ENCODE measurements at places on chromosomes 6 and 20.

- DNase-seq: no peak
These were observed 14.7 kb downstream of the ENPP3 start for GRCh38 chr6:131651782-131652181.

DNA sequence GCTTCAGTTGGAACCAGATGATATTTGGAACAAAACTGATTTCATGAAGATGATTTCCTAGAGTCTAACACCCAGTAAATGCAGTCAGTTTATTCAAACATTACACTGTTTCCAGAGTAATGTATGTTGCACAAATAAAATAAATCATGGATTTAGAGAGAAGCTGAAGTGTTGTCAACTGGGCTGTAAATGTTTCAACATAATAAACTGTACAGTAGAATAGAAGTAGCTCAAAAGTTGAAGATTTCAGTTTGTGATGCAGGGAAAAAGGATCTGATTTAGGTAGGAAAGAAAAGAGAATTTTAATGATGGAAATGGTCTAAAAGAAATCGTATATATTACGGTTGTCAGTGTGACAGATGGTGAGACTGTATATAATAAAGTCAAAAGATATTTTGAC lies 985.2 kb downstream of the EYS start:
- no peak for DNase-seq

- no peak for DNase-seq
These were observed 2.8 kb upstream of the DIDO1 start for GRCh38 chr20:62929051-62929538.

DNA sequence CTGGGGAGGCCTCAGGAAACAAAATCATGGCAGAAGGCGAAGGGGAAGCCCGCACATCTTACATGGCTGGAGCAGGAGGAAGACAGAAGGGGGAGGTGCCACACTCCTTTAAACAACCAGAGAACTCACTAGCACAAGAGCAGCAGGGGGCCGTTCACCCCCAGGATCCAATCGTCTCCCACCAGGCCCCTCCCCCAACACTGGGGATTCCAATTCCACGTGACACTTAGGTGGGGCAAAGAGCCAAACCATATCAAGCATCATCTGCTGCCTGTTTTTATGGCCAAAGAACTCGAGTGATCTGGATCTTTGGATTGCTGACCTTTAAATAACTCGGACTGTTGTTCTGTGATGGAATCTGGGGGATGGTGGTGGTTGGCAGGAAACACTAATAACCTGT lies 28.0 kb downstream of the PNLDC1 start:
- DNase-seq: no peak
